ENCODE measurements at places on chromosomes 3 and 15.

GRCh38 chr3:124602980-124603627 is 127.1 kb upstream of the UMPS start:
- no peak for DNase-seq

DNA sequence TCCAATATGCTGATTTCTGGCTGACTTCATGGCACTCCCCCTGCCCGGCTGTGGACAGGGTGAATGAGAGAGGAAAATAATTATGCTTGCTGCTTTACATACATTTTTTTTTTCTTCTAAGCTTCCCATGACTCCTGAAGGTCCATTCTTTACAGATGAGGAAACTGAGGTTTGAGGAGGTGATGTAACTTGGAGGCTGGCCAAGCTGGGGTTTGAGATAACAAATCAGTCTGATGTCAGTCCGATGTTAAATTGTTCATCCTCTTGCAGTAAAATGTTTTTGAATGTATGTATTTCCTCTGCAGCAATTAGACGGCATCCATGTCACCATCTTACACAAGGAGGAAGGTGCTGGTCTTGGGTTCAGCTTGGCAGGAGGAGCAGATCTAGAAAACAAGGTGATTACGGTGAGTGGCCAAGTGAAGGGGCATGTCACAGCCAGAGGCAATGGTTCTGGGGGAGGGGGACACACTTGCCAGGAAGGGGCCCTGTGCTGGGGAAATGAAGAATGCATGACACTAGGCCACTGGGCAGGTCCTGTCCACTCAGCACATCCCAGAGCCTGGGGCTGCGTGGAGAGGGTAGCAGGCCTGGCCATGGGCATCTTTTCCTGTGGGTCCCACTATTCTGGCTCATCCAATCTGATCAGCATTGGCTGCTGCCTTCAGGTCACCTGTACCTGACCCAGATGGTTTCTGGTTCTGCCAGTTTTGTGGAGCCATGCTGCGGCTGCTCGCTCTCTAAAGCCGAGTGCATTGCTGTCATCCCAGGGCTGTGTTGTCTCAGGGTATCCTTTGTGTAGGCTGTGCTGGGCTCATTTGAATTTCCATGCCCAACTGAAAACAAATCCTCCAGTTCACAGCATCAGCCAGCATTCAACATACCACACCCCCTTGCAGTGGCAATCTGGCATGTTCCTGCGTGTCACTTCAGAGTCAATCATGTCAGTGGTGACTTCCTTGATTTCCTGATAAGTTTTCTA is 20.4 kb downstream of the STARD5 start:
- DNase-seq: no peak

DNA sequence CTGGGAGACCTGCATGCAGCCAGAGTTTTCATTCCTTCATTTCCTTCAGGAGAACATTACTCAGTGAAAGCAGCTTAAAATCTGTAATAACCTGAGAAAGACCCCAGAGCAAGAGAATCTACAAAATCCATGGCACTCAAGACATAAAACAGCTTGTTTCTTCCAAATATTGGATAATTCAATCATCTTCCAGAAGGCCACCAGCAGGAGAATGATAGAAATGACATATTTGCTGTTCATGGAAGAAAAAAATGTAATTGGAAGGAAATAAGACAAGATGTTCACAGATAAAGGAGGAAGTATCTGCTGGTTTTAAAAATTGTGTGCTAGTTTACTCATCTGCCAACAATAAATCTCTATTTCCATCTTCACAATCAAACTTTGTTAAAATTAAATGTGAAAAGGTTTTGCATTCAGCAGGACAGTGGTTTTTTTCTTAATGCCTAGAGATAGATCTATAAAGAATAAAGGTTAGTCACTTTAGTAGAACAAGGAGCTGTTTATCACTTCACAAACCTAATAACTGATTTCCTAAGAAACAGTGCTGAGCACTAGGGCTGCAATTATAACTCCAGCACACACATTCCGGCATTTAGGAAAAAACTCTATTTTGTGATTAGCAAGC is 530.8 kb downstream of the NSUN3 start:
- DNase-seq: no peak

DNA sequence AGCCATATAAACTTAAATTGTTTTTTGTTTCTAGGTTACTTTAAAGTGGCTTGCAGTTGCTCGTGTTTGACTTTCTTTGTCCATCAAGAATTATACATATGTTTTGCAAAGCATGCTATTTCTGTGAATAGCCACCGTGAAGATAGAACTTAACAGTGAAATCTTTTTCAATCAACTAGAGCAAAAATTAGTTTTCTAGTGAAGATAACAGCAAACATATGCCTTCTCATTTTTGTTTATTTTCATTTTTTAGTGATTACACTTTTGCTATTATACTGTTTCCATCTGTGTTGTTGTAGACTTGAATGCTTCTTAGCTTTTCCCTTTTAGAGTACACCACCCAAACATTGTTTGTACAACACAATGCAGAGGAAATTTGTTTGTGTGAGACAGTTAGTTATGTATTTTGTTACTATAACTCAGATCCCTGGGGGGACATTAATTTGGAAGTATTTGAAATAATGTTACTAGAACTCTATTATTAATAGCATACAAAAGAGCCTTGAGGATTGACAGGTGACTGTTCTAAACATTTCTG is 62.8 kb downstream of the CRYBG3 start:
- no peak for DNase-seq
